ENCODE measurements at places on chromosomes 7 and 10.

DNA sequence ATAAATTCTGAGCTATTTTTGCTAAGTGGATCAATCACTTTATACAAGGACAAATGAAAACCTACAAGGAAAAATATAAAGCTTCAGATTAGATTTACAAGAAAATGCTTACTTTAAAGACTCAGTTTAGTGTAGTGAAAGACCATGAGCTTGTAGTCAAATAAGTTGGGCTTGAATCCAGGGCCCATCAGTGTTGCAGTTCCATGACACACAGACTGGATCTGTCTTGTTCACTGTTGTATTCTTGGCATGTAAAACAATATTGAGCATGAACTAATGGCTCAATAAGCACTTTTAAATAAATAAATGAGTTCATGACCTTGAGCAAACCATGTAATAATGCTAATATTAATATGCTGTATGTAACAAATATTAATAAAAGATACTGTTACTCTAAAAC, 164.6 kb upstream of the KCND2 start:
- DNase-seq = no peak

DNA sequence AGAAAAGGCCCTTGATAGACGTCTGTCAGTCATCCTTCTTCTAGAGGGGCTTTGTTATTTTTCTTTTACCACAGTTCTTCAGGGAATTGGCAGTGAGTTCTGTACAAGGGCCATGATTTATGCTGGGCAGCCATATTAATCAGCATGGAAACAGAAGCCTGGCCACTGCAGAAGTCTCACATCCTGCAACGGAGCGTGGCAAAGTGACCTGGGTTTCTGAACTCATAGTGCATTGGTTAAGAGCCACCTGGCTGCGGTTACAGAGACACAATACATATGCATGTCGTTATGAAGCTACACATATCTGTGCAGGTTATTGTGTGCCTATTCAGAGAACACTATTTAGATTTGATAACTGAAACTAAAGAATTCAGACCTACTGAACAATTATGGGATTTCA, 419.4 kb upstream of the CELF2 start:
- DNase-seq = no peak

GRCh38 chr7:37445790-37446189, 2.9 kb downstream of the ELMO1 start:
- no peak for DNase-seq

DNA sequence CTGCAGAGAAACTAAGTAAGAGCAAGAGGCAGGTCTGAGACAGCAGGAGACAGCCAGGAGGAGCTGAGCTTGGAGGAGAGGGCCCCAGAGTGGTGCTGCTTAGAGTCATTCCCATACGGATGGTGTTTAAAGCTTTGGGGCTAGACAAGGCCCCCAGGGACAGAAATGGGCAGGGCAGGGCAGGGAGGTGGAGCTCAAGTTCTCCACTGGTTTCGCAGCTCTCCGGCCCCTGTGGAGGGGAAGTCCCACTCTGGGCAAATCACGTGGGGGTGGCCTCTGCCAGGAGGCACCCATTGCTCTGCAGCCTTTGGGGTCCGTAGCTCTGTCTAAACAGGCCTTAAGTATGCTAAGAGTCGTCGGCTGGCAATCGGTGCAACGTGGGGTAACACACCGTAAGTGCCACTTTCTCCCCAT, 1.0 kb upstream of the PTPRE start:
- DNase-seq = no peak

DNA sequence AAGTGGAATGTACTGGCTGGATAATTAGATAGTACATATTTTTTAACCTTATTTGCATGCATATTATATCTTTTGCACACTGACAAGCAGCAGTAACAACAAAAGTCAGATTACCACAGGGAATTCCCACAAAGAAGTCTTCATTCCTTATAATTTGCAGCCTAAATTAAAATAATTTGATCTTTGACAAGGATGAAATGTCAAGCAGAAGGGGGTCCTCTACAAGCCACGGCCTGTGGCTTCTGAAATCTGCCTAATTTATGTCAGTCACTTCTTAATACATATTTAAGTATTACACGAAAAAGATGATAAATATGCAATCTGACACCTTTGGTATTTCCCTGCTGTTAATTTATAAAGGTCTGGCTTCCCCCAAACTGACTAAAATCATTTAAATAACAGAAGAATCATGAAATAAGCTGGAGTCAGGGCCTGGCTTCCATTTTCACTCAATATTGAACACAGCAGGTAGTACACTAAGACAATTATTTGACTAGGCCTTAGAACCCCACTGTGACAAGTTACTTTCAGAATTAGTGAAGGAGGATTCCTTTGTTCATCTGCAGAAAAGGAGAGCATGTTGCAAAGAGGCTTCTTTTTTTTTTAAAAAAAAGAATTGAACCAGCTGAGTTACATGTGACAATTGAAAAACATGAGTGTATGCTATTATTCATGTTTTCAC, 351.1 kb upstream of the ETV1 start:
- DNase-seq = no peak

- no peak for DNase-seq
Measured at GRCh38 chr10:119448628-119449584, 93.6 kb downstream of the RGS10 start.

DNA sequence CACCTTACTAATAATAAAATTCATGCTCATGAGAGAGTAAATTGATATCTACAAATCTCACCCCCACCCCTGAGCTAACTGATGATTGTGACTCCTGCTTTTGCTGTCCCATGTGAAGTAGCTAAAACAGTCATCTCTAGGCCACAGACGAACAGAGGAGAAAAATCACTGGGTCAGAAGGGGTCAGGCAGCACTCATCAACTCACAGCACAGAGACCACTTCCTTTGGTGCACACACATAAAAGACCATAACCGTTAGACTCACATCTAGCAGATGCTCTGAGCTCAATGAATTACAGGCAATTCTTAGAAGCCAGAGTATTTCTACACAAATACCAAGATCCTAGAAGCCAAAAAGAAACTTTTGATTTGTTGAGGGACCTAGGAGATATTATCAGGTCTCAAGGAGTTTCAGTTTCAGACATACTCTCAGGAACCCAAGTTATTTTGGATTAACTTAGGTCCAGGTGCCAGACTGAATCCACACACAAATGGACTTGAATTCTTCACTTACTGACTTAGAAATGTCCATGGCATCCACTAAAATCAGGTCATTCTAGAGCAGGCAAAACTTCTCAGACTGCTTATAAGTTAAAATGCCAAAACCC, 65.0 kb upstream of the TES start:
- DNase-seq = no peak

DNA sequence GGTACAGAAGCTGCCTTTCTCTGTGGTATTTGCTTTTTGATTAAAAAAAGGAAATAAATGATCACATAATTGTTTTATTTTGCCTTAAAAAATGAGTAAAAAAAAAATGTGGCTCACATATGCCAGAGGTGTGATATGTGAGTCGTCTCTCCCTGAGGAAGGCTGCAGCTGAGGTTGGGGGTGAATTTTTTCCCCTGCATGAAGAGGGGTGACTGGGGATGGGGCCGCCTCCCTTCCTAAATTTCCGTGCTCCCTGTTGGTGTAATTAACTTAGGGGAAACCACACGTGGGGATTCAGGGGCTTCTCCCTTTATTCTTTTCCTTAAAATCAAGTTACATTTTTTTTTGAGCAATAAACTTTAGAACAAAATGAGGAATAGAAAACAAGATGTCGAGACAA, 35.4 kb downstream of the MGMT start:
- DNase-seq = no peak

GRCh38 chr10:6624392-6624791, 44.3 kb upstream of the PRKCQ start:
- no peak for DNase-seq

GRCh38 chr10:14884082-14884481, 5.4 kb downstream of the SUV39H2 start:
- no peak for DNase-seq

- DNase-seq = no peak
Measured at GRCh38 chr10:131477457-131478121, 166.1 kb upstream of the TCERG1L start.

DNA sequence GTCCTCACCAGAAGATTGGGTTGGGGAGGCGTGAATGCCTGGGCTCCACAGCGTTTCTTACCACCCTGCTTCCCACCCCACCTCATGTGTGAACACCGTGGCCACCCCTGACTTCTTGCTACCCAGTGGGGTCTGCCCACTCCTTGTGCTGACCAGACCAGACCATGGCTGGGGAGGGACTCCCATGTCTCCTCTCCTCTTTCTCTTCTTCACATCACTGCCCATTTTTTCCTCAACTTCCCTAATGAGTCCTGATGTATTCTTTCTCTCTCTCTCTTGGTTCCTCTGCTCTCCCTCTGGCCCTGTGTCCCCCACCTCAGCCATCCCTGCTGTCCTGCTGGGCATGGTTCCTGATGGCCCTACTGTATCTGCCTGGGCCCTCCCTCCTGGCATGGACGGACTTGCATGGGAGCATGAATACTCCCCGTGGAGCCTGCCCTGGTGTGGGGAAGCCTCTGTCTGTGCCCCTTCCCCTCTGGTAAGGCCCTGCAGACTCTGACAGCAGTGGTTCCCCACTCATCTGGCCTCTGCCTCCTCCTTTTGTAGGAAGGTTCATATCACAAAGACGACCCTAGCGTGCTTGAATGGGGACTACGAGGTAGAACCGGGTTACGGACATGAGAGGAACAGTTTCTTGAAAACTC, 85.5 kb downstream of the ADCY1 start:
- no peak for DNase-seq

- no peak for DNase-seq
Measured at GRCh38 chr10:93629647-93630305, 17.4 kb downstream of the PDE6C start.

DNA sequence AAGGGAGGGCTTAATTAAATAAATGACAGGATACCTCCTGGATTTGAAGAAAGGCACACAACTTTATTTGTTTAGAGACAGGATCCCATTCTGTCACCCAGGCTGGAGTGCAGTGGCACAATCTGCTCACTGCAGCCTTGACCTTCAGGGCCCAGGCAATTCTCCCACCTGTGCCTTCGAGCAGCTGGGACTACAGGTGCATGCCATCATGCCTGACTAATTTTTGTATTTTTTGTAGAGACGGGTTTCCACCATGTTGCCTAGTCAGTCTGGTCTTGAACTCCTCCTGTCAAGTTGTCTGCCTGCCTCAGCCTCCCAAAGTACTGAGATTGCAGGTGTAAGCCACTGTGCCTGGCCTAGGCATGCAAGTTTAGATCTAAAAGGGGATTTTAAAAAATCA, 272.7 kb upstream of the MBL2 start:
- DNase-seq = no peak

- DNase-seq = no peak
Measured at GRCh38 chr10:4730998-4731397, 95.0 kb upstream of the AKR1E2 start.

DNA sequence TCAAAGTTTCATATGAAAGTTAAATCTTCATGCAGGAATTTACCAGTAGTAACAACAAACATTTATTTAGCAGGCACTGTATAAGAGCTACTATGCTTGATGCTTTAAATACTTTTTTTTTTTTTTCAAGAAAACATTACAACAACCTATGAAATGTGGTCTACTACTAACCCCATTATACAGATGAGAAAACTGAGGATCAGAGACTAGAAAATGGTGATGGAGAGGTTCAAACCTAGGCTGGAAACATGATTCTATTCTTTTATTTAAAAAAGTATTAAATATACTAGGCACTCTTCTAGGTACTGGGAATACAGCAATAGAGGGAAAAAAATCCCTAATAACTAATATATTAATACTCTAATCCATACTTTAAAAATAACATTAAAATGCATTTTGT, 40.6 kb upstream of the TMEM168 start:
- no peak for DNase-seq

DNA sequence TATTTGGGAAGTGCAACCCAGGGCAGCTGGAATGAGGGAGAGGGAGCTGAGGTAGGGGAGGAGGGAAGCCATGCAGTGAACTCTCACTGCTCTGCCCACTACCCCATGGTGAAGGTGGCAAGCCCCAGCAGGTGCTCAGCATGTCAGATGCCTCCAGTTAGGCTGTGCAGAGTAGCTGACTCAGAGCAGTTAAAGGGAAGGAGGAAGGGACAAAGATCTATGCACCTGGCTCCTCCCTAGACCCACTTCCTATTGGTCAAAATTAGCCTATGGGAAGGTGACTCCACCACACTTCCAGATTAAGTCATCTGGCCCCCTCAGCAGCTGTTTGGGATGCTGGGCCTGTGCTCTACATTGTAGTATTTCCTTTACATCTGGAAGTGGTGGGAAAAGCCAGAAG, 125.7 kb upstream of the MTPN start:
- DNase-seq = no peak

GRCh38 chr7:105810556-105810955, 65.8 kb downstream of the ATXN7L1 start:
- DNase-seq = no peak

GRCh38 chr7:69062020-69062765, 536.1 kb upstream of the AUTS2 start:
- DNase-seq = no peak

- no peak for DNase-seq
Measured at GRCh38 chr7:154620141-154620755, 382.7 kb downstream of the PAXIP1 start.

GRCh38 chr10:15710455-15710854, 9.3 kb downstream of the ITGA8 start:
- DNase-seq = no peak

DNA sequence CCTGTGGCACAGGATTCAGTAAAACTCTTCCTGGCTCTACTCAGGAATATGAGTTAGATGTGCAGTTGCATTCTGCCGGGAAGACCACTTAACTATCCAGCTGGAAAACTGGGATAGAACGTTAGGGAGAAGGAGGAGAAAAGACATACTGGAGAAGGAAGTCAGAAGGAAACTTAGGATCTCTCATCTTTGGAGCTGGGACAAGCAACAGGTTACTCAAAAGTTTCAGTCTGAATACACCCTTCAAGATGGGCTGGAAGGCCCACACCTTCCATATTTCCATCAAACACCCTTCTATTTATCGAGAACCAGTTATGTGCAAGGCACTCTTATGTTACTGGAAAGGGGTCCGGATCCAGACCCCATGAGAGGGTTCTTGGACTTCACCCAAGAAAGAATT, 440.4 kb upstream of the NRP1 start:
- DNase-seq = no peak

DNA sequence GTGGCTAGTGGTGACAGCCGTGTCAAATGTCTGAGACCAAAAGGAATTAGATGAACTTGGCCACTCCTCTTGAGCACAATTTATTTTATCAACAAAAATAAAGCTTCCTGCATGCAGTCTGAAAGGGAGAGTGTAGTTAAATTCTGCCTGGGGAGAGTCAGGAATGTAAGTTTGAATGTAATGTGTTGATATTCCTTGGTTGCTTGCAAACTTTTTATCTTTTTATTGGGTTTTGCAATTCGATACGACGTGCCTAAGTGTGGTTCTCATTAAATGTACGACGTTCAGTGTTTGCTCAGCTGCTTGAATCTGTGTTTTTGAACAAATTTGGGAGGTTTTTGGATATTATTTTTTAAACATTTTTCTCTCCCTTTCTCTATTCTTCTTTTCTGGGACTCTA, 839.9 kb downstream of the CCSER2 start:
- DNase-seq = no peak
